ENCODE measurements at places on chromosomes 13 and 19.

DNA sequence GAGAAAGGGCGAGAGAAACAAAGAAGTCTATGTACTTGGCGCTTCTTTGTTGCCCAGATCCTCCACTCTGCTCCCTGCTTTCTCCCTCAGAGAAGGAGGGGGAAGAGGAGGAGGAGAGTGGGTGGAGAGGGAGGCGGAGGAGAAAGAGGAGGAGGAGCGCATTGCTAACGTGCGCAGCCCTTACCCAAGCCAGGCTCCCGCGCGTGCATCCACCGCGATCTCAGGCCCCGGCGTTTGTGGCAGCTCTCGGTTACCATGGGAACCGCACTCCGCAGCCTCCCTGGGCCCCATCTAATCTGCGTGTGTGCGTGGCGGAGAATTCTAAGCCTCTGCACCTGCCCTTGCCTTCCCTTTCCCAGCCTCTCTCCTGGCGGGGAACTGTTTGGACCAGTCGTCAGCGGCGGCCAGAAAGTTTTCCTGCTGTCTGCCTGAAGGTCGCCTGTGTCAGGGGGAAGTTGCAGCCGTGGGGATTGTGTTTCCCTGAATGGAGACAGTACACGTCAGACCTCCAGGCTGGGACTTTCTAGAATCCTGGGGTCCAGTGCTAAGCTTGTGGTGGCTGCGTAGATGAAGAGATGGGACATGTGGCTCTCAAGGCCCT is at the start of gene ERICH6B:
Gene ERICH6B, minus strand, starts transcription at position 239 of the 601 bp plus-strand sequence. CDS start 18,734 bp downstream, outside the sequence.
- DNase-seq = no peak

GRCh38 chr19:871446-872265 is 12.2 kb downstream of the CFD start:
- no peak for DNase-seq

DNA sequence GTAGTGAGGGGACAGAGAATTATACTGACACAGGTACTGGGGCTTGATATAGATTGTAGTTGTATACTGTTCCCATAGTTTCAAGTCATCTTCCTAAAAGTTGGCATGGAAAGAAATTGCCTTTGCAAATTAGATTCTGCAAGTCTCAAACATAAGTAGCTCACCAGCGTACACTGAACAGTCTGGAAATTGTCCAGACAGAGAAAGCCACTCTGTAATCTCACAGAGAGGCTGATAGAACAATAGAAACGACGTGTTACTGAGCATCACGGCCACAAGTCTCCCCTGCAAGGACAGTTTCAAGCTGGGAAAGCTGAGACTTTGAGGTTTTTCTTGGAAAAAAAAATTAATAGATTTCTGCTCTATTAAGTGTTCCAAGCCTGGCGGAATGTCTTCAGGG is 228.6 kb downstream of the DNAJC15 start:
- DNase-seq = no peak

DNA sequence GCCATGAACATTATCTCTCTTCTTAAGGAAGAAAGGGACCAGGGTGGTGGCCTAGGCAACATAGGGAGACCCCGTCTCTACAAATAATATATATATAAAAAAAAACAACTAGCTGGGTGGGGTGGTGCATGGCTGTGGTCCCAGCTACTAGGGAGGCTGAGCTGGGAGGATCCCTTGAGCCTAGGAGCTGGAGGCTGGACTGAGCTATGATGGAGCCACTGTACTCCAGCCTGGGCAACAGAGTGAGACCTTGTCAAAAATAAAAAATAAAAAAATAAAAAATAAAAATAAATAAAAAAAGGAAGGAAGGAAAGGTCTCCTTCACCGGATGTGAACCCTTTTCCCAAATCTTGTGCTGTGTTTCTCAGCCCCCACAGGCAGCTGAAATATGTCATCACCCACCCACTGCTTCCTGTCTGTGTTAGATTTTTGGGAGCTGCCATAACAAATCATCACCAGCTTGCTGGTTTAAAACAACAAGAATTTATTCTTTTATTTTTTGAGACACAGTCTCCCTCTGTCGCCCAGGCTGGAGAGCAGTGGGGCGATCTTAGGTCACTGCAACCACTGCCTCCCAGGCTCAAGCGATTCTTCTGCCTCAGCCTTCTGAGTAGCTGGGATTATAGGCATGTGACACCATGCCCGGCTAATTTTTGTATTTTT is 9.5 kb upstream of the TSPAN16 start:
- DNase-seq = no peak

DNA sequence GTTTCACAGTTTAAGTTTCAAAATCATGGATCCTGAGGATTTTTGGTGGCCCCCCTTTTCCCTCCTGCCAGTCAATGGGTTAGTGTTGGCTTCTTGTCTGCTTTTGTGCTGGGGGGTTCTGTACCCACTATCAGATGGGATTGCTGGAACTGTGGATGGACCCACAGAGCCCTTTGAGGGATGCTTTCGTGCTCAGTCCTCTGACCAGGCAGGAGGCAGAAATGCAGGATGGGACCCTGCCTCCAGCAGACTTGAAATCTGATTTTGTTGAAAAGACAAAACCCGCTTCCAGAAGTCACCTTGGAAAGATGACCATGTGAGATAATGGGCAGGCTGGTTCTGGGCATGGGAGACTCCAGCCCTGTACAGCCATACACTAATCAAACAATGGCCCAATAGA is 408.9 kb downstream of the ZNF536 start:
- no peak for DNase-seq

GRCh38 chr19:7480970-7481255 is 7.9 kb downstream of the PEX11G start:
- DNase-seq = no peak

DNA sequence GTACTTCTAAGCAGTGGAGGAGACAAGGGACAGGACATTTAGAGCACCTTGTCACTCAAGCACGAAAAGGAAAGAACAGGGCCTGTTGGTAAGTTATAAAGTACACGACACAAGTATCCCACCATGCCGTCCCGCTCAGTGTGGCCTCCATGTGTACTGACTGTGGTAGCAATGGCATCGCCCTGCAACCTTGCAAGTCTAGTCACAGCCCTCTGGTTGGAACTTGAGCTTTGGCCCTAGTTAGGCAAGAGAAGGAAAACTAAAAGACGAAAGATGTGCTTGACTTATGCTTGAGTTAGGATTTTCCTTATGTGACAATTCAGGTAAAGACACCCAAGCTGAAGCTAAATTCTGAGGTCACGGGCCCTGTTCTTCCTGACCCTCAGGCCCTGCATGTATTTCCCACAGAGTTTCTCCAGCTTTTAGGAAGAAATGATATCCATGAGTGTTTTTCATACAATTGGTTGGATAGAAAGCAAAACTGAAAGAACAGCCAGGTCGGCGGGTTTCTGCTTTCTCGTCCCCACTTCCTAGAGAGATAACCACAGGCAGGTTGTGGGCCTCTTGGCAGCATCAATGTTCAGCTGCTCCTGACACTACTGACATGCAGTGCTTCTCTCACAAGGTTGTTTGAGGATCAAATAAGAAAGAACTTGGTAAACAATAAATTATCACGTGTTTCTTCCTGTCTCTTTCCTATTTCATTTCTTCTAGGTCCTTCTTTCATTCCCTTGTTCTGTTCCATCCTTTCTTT is 216.2 kb downstream of the IRS2 start:
- no peak for DNase-seq

GRCh38 chr13:91725646-91726045 is 327.2 kb downstream of the GPC5 start:
- no peak for DNase-seq

GRCh38 chr13:44074611-44075010 is 194.9 kb downstream of the LACC1 start:
- no peak for DNase-seq

GRCh38 chr19:57506163-57506562 is 6.4 kb downstream of the ZNF773 start:
- DNase-seq = no peak

GRCh38 chr13:103351035-103351828 is 285.0 kb upstream of the SLC10A2 start:
- DNase-seq = no peak

DNA sequence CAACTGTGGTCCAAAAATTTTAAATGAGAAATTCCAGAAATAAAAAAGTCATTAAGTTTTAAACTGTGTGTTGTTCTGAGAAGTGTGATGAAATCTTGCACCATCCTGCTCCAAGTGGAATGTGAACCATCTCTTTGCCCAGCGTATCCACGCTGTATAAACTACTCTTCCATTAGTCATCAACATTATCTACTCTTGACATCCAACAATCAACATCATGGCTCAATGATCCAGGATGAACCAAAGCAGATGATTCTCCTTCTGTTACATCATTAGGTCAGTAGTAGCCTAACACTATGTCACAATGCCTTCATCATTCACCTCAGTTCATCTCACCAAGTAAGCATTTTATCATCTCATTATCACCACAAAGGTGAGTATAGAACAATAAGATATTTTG is 55.3 kb downstream of the SUCLA2 start:
- DNase-seq = no peak

- DNase-seq = no peak
Measured at GRCh38 chr19:33143897-33144405, 12.0 kb downstream of the WDR88 start.

DNA sequence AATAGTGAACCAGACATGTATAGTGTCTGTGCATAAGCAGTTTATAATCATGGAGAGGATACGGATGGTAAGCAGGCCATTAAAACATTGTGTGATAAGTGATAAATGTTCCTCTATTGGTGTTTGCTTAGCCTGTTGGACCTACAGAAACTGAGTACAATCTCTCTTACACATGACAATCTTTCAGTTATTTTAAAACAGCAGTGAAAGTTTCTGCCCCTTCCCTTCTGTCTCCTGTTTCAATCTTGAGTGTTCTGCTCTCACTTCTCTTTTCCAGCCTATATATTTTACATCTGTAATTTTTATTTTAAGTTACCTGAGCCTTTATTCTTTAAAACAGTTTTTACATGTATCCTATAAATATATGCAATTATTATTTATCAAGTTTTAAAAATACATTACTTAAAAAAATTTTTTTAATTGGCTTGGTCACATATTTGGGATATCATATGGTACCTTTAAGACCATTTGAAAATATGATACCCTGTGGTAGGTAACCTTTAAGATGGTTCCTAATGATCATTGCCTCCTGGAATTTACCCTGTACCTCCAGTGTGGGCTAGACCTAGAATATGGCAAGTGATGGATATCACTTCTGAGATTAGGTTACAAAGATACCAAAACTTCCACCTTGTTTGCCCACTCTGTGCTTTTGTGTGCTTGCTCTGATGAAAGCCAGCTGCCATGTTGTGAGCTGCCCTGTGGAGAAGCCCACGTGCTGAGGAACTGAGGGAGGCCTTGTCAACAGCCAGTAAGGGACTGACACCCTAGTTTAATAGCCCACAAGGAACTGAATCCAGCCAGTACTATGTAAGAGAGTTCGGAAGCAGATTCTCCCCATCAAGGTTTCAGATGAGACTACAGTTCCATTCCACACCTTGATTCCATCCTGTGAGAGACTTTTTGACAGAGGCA is 99.3 kb downstream of the DHRS12 start:
- no peak for DNase-seq

DNA sequence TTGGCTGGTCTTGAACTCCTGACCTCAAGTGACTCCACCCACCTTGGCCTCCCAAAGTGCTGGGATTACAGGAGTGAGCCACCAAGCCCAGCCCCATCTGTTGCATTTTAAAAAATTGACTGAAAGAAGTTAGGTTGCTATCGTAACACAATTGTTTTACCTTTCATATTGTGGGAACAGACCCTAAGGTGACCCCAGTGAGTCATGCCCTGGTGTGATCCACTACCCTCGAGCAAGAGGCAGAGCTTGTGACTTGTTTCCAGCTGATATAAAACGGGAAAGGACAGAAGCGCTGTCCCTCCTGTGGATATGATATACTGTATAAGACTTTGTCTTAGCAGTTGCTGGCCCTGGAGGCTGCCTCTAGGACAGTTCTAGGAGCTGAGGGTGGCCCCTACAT is 308.6 kb downstream of the HS6ST3 start:
- no peak for DNase-seq

- DNase-seq = peak; percentile 63
Measured at GRCh38 chr19:55086730-55087541, 11.3 kb downstream of the EPS8L1 start.

DNA sequence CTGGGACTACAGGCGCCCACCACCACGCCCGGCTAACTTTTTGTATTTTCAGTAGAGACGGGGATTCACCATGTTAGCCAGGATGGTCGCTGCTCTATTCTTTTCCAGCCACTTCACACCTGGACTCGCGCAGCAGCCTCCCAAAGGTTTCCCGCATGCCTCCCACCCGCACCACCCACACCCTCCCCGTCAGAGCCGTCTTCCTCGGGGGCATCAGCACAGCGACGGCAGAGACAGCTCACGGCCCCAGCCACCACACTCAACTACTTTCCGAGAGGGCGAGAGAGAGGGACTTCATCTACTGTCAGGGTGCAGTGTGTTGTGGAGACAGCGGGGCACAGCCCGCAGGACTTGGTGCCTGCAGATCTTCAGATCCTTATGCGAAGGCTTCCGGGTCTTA is 5.6 kb downstream of the ZNF787 start:
- DNase-seq = no peak

GRCh38 chr13:34246511-34246910 is 428.6 kb downstream of the RFC3 start:
- DNase-seq = no peak

DNA sequence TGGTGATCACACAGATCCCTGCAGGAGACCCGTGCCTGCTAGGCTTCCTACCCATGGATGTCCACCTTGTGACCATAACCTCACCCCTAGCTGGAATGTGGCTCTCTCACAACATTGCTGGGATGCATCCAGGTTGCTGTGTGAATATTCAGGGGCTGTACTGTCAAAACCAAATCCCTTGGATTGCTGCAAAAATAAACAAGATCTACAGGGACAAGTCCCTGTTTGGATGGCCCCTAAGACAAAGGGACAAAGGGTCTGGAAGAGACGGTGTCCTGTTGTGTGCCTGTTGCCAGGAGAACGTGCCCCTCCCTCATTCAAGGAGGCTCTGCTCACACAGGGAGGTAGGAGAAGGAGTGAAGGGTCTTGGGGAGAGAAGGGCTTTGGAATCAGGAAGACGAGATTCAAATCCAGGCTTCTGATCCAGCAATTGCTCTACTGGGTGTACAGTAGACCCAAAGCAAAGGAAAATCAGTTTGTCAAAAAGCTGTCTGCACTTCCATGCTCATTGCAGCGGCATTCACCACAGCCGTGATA is 89.2 kb upstream of the WASF3 start:
- DNase-seq = no peak

DNA sequence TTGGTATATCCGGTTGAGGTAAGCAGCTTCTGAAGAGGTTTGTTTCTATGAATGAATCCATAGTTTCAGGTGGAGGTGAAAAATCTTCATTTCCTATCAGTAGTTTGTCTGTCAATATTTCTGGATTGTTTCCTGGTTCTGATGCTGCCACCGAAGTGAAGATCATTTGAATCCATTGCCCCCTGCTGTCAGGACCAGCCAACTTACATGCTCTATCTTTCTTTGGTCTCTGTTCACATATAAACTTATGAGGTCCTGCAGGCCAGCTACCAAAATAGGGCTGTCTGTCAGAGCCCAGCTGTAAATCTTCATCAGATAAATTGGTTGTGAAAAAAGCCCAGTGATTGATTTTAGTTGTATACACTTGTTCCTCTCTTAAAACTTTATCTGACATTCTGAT is 15.2 kb upstream of the N4BP2L1 start:
- no peak for DNase-seq

- no peak for DNase-seq
Measured at GRCh38 chr13:27147530-27148170, 24.0 kb downstream of the USP12 start.
